ENCODE measurements at places on chromosomes 3 and 15. TPM values are rescaled to one million over a fixed set of nuclear protein-coding genes. Genes with fewer than 3 reads are reported as not detected.

The IL5RA gene
- 0.35 TPM for total RNA-seq

The SCG5 gene
- total RNA-seq = not detected

DNA sequence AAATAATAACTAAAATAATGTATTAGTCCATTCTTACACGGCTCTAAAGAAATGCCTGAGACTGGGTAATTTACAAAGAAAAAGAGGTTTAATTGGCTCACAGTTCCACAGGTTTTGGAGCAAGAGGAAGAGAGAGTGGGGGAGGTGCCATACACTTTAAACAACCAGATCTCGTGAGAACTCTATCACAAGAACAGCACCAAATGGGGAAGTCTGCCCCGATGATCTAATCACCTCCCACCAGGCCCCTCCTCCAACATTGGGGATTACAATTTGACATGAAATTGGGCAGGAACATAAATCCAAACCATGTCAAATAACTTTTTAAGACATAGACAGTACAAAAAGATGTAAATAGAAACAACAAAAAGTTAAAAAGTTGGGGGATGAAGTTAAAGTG, 63.2 kb downstream of the ILDR1 start:
- DNase-seq = no peak

DNA sequence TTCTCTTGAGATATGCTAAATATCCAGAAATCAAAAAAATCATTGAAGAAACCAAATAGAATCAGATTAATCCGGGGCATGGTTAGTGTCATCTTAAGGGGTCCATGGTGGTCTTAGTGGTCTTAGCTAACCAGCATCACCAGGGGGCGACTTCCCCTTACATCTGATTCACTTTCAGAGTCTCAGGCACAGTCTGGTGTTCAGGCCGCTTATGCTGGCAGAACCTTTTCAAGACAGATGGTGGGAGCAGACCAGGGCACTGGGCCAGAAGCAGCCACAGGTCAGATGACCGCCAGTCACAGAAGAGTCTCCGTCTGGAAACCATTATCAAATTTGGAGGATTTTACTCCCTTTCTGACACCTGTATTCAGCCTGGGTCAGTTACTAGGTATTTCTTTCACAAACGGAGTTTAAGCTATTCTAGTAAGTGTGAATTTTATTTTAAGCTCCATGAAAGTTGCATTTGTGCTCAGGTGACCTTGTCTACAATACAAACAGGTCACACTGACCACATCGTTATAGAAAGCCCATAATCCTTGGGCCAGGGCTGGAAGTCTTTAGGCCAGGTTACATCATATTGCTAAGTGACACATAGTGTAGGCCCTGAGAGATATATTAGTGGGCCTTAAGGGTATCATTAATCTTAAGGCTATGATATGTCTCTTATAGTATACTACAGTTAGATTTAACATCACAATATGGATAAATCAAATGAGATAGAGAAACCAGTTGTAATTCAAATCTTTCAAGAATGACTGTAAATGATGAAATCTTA, 365.5 kb downstream of the GBE1 start:
- DNase-seq = no peak

GRCh38 chr15:75043509-75044257, 20.3 kb downstream of the PPCDC start:
- no peak for DNase-seq
